ENCODE measurements at places on chromosomes 7 and 10.

DNA sequence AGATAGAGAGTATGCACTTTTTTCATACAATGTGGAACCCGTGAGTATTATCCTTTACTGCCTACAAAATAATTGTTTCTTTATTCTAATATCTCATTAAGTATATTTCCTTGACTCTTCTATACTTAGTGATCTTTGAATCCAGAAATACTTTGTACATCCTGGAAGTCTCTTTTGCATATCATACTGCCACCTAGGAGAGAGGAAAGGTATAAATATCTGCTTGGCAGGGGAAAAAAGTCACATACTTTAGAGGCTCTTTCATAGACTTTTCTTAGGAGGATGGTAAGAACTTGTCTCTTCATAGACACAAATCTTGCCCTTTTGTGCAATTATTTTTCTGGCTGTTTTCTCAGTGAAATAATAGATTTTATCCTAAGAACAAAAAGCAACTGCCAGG lies 436.0 kb downstream of the PAXIP1 start:
- DNase-seq = no peak

GRCh38 chr7:66964411-66964810 lies 31.0 kb downstream of the SBDS start:
- peak; percentile 16 for DNase-seq

DNA sequence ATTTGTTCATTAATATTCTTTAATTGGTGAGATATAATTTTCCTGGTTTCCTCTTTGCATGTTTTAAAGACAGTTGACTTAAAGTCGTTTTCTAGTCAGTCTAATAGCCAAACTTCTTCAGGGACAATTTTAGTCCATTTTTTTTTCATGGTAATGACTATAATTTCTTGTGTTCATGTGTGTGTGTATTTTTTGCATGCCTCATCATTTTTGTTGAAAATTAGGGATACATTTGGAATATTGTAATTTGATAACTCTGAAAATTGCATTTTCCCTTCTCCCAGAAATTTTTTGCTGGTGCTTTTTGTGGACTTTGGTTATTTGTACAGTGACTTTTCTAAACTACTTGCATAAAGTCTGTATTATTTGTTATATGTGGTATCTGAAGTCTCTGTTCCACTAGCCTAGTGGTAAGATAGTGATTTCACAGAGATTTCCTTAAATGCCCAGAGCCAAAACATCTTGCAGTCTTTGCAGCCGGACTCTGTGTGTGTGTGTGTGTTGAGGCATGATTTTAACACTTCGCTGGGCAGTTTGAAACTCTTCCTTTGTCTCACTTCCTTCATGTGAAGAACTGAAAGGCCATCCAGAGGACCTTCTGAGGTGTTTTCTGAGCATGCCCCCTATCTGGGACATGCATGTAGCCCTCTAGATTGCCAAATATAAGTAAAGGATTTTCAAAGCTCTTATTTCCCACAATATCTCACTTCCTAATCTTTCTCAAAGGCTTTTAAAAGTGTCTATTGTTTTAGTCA lies 40.9 kb upstream of the ZNF365 start:
- no peak for DNase-seq

- DNase-seq = no peak
These were observed 107.6 kb downstream of the DIP2C start for GRCh38 chr10:581776-582330.

DNA sequence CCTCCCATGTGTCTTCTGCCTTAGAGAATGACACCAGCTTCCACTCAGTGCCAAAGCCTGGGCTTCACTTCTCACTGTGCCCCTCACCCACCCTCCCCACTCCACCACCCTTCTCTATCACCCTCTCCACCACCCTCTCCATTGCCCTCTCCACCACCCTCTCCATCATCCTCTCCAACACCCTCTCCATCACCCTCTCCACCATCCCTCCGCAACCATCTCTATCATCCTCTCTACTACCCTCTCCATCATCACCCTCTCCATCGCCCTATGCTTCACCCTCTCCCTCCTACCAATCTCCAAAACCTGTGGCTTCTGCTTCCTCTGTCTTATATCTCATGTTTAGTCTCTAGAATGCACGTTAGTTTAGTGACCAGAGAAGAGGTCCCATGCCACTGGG lies 91.0 kb upstream of the TMEM72 start:
- DNase-seq = no peak

DNA sequence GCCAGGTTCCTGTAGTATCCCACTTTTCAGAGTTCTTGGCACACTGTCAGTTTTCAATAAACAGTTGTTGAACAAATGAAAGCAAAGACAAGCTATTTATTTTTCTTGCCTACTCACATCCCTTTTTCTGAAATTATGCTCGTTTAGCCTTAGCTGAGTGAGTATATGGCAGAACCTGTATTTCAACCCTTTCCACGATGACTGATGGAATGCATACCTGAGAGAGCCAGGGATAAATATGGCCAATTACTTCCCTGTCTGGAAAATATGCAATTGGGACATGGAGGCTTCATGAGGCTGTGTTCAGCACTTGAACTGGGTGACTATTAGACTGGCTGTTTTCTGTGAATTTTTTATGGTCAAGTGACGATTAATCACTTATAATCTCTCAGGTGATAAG lies 144.5 kb upstream of the POT1 start:
- DNase-seq = no peak

DNA sequence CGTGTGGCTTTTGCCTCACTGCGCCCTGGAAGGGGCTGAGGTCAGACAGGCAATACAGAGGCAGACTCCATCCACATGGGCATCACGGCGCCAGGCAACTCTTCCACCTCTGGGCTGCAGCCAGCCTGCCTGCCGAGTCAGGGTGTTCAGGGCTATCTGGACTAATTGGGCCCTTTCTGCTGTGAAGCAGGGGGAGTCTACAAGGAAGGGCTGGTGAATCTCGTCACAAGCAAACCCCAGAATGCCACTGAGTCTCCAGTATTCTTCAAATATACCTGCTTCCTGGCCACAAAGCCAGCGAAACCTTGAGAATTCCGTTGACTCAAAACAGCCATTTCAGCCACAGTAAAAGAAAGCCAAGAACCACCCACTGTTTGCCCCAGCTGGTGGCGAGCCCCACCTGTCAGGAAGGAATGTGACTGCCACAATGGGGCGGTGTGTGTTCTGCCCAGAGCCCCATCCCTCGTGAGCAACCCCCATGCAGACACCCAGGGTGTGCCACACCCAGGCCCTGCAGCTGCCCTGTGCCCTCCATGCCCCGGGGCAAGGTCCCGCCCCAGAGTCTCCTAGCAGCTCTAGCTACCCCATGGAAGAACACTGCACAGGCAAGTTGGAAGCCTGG lies 117.3 kb downstream of the FAM53B start:
- no peak for DNase-seq

DNA sequence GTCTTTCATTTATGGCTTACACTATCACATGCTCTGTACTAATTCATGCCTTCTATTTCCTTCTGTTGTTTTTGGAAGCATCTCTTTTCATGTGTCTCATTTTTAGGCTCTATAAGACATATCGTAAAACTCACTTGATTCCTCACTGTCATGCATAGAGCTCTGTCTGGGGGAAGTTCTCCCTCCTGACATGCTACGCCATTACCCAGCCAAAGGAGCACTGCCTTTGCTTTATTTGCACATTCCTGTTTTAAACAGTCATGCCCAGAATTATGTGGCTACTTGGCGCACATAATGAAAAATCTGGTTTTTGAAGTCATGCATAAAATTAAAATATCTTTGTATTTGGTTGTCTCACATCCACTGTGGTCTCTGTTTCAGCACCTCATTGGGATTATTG lies 17.6 kb upstream of the AKR1C3 start:
- DNase-seq = peak; percentile 64

- DNase-seq = no peak
These were observed 11.7 kb downstream of the SRPK2 start for GRCh38 chr7:105376908-105377533.

- DNase-seq = peak; percentile 90
These were observed 12.7 kb upstream of the MACC1 start for GRCh38 chr7:20229646-20230500.

DNA sequence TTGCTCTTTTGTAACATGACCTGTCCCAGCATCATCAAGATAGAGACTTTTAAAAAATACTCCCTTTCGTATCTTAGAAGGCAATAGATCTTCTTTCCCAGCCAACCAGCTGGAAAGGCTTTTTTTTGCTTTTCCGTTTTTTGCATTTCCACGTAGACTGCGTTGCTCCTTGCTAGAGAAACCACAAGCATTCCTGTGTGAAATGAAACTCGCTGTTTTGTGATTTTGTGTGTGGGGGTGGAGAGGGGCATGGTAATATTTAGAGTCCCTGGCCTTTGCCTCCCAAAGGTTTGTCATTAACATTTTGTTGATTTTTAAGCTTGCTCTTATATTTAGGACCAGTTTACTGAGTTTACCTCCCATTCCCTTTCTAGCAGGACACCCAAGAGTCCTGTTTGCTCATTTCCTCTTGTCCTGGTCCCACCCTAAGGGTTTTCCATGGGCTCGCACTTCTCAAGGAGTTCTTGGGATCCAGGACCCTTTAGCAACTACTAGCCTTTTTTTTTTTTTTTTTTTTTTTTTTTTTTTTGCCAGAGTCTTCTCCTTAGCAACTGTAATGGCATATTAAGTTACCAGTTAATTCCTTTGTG lies 243.6 kb downstream of the BICC1 start:
- peak; percentile 70 for DNase-seq

- peak; percentile 26 for DNase-seq
These were observed 58.3 kb upstream of the COMTD1 start for GRCh38 chr10:75294031-75294437.

DNA sequence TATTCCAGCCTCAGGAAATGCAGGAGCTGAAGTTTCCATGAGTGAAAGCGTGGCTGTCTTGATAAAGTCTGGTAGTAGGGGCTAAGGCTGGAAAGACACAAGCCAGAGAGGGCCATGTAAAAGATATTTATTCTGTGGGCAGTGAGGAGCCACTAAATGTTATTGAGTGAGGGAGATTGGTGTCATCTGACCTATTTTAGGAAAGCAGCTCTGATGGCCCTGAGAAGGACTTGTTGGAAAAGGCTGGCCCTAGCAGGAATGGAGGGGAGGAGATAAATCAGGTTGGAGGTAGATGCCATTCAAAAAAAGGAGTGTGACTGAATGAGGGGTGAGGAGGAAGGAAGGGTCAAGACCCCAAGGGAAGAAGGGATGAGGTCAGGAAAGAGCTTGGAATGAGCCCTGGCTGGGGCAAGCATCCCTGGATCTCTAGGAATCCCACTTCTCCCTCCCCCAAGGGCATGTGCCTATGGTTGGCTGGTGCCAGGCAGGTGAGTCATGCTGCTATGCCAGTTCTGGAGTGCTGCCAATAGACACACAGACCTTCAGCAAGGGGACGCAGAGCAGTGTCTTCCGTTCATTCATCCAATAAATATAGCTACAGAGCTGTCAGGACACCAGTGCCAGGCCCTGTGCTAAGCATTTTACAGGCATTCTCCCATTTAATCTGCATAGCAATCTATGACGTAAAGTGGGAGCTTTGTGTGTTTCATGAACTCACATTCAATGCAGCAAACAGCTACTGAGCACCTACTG lies 2.0 kb downstream of the ANKRD2 start:
- DNase-seq = peak; percentile 88

DNA sequence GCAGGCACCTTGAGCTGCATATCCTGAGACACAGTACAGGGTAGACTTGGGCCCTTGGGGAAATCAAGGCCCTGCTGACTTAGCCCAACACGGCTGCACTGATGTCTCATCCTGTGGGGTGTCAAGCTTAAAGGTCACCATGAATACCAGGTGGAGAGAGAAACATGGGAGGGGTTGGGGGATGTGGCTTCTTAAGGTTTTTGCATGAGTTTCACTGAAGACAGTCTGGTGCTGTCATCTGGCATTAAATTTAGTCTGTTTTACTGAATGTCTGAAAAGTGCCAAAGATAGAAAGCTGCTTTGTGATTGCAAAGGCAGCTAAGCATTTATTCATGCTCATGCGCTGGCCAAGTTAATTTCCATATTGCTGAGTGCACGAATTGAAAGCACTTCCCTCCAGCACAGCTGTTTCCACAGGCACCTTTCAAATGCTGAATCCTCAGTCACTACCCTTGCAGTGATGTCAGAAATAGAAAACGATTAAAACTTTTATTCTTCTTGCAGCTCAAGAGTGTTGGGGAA lies 102.1 kb downstream of the OSBPL3 start:
- peak; percentile 34 for DNase-seq

DNA sequence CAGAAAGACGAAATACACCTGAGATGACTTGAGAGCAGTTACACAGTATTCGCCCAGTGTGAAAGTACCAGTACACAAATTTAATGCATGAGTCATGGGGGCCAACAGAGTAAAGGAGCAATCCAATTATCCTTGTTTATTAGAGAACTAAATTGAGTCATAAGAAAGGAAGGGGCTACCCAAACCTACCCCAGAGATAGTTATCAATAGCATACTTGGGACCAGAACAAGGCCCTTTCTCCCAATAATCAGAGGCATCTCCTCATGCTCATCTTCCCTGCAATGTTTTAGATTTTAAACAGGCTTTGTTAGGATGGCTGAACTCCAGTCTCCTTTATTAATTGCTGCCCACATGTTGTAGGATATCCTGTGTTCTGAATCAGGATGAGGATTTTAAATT lies 239.7 kb upstream of the LRGUK start:
- DNase-seq = peak; percentile 17

DNA sequence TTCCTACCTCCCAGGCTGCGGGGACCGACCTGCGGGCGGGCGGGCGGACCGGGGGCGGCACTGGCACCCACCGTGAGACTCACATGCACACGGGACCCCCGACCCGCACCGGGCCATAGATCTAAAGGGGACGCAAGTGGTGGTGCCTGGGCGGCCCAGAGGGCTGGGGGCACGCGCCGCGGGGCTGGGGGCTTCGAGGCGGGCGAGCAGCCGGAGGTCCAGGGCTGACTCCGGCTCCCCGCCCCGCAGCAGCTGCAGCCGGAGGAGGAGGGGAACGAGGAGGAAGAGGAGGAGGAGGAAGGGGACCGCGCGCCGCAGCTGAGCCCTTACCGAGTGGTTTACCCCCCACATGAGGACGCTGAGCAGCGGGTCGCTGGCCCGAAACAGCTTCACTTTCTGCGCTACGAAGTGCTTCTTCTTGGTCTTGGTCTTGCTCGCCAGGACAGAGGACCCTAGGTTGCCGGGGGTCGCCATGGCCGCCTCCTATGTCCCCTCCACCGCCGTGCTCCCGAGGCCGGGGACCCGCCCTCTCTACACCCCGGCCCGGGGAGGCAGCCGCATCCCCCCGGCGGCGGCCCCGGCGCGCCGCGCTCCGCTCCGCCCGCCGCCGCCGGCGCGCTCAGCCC lies 412 bp downstream of the PIP4K2A start:
- DNase-seq = peak; percentile 49
